ENCODE measurements at places on chromosomes 2 and 18. TPM values are rescaled to one million over a fixed set of nuclear protein-coding genes. Genes with fewer than 3 reads are reported as not detected.

GPR35 gene
- total RNA-seq: not detected

SRD5A2 gene
- total RNA-seq: not detected

CDKL4 gene
- 0.50 TPM for total RNA-seq

MFSD2B gene
- total RNA-seq: 0.10 TPM

SALL3 gene
- total RNA-seq: 0.44 TPM

SLC9A4 gene
- total RNA-seq: not detected

KIF3C gene
- total RNA-seq: 8.0 TPM

FOXD4L1 gene
- total RNA-seq: 0.15 TPM

LRP2 gene
- not detected for total RNA-seq

GTF2A1L gene
- 0.24 TPM for total RNA-seq

TMEM200C gene
- not detected for total RNA-seq

SNRNP27 gene
- 39.8 TPM for total RNA-seq

OTX1 gene
- total RNA-seq: not detected

NRP2 gene
- total RNA-seq: 8.2 TPM

LHCGR gene
- total RNA-seq: not detected

PXDN gene
- 239 TPM for total RNA-seq

LYPD6B gene
- not detected for total RNA-seq

TEX44 gene
- total RNA-seq: not detected

MARCO gene
- not detected for total RNA-seq

CWC22 gene
- total RNA-seq: 13.1 TPM

EFR3B gene
- 0.24 TPM for total RNA-seq

ADCYAP1 gene
- total RNA-seq: 1.7 TPM

SPC25 gene
- total RNA-seq: 0.44 TPM

LRATD1 gene
- 0.59 TPM for total RNA-seq

LINC00305 gene
- not detected for total RNA-seq

ERBB4 gene
- total RNA-seq: not detected

FKBP1B gene
- total RNA-seq: 7.2 TPM

GAREM2 gene
- total RNA-seq: 4.2 TPM

GAL3ST2 gene
- not detected for total RNA-seq

IL36B gene
- total RNA-seq: not detected

CPO gene
- total RNA-seq: not detected

PLEK gene
- not detected for total RNA-seq

GKN2 gene
- not detected for total RNA-seq

TRIB2 gene
- total RNA-seq: 49.5 TPM

SCTR gene
- not detected for total RNA-seq

PLGLB2 gene
- 0.68 TPM for total RNA-seq

FAM110C gene
- not detected for total RNA-seq

CXCR1 gene
- total RNA-seq: not detected

PLGLB1 gene
- 0.25 TPM for total RNA-seq

HOXD8 gene
- 0.62 TPM for total RNA-seq

ASXL3 gene
- not detected for total RNA-seq

SKOR2 gene
- not detected for total RNA-seq

SERPINB13 gene
- total RNA-seq: not detected

CNDP1 gene
- not detected for total RNA-seq

ELOA2 gene
- total RNA-seq: not detected

GCG gene
- not detected for total RNA-seq

C1GALT1C1L gene
- 0.25 TPM for total RNA-seq

TM4SF20 gene
- total RNA-seq: not detected
